ENCODE measurements at places on chromosomes 3 and 15. TPM values are rescaled to one million over a fixed set of nuclear protein-coding genes. Genes with fewer than 3 reads are reported as not detected.

DNA sequence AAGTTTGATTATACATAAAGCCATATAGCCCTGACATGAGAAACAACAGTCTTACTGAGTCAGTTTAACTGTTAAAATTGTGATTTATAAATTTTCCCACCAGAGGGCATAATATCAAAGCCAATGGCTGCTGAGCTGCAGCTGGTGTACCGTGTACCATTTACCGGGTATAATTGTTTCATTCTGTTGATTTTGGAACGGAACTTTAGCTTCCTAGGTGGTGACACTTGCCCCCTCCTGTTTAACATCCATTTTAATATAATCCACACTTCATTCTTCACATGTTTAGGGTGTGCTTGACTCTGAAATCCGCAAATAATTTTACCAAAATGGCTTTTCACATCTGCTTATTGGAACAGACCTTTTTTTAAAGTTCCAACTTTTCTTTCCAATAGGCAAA is 72.8 kb downstream of the SLC9A9 start:
- DNase-seq, result peak; percentile 14

DNA sequence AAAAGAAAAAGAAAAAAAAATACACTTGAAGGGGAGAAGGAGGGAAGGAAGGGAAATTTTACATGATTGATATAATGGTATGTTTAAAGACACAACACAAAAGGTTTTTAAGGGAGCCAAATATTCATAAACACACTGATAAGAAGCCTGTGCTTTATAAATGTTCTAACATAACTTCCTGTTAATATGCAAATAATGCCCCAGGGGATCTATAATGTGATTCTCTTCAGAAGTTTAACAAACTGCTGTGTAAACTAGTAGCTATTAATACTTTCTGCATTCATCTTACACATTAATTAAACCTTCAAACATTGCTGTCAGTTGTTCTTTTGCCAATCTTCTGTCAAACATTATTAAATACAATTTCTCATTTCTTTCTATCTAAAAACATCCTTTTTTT is 231.6 kb downstream of the TJP1 start:
- no peak for DNase-seq

GRCh38 chr3:122893754-122894668 is 99.1 kb downstream of the SLC49A4 start:
- no peak for DNase-seq

DNA sequence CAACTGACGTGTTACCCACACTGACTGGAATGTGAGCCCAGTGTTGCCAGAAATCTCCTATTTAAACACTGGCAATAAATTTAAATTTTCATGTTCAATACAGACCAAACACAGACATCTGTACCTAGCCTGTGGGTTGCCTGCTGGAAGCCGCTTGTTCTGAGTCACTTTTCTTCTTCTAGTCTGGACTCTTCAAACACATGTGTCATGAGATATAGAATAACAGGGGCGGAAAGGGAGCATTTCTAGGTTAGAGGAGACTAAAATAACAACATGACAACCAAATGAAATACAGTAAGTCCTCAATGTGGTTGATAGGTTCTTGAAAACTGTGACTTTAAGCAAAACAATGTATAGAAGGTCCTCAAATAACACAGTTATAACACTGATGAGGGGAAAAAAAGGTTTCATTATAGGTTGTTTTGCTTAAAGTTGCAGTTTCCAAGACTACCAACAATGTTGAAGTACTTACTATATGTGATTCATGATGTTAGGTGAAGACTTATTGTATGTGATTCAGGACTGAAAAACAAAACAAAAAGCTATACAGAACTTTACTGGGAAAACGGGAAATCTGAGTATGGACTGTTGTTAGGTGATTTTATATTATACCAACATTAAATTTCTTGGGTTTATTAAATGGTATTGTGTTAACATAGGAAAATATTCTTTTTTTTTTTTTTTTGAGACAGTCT is 63.1 kb downstream of the PRKAR2A start:
- no peak for DNase-seq

GRCh38 chr3:32457971-32458471 is 44.6 kb downstream of the CMTM6 start:
- DNase-seq, result peak; percentile 59

VPS18 gene
- total RNA-seq, result 6.2 TPM

GRCh38 chr3:50294089-50294488 is 1.9 kb upstream of the IFRD2 start:
- DNase-seq, result no peak

- DNase-seq, result peak; percentile 40
These were observed 2.7 kb downstream of the MSL2 start for GRCh38 chr3:136193278-136194054.

CPN2 gene
- total RNA-seq, result not detected

DNA sequence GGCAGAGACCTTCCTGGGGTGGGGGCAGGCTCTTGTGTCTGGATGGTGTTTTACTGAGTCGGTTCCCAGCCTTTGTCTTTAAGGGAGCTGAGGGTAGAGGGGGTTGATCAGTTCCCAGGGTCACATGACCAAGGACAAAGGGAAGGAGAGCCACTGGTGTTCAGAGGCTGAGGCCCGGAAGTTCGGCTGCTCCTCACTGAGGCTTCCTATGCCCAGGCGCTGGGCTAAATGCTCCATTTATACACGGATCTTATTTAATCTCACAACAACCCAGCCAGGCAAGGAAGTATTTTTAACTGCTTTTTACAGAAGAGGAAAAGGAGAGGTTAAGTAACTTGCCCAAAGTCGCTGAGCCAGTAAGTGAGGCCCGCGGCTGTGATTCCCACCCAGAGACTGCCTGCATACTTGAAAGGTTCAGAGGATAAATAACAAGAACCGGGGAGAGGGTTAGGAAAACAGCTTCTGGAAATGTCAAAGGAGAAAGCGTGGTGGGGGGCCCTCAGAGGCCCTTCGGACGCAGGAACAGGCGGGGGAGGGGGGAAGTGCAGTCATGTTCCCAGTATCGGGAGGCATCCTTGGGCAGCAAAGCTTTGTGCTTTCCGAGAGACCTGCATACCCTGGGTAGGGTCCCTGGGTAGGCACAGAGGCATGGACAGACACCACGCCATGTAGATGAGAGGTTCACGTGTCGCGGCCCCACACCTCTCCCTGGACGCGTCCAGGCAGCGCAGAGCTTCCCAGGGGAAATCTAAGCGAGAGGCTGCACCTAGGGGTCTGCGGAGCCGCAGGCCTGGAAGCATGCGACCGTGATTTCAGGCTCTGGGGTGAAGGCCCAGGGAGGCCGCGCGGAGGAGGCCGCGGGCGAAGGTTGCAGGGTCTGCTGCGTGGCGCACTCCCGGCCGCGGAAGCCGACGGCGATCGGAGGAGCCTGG is 21.3 kb downstream of the EPHB3 start:
- no peak for DNase-seq

FEZF2 gene
- total RNA-seq, result not detected

- no peak for DNase-seq
These were observed 115.9 kb downstream of the EEFSEC start for GRCh38 chr3:128269006-128269775.

IL20RB gene
- 1.1 TPM for total RNA-seq

DNA sequence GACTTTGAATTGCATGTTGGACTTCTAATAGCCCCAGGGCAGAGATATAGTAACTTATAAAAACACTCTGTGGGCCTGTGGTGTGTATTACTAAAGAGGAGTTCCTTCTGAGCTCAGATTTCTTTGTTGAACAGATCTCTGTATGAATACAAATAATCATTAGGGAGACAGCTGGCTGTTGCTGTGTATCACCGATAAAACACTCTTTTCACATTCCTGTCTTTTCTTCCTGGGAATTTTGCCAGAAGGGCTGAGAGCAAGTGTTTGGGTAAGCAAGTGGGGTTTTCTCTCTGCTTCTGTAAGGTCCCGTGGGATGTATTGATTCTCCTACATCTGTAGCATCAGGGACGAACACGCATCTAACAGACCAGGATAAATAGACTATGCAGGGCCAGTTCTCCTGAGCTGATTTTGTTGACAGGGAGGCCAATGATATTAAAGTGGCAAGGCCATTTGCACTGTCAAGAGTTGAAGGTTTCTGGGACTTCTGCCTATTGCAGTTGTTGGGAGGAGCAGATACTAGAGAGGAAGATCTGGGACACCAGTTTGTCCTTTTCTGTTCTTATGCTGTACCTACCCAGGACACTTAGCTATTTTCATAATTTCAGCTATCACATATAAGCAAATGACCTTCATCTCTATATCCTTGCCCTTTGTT is 225.9 kb upstream of the CD96 start:
- no peak for DNase-seq

DNA sequence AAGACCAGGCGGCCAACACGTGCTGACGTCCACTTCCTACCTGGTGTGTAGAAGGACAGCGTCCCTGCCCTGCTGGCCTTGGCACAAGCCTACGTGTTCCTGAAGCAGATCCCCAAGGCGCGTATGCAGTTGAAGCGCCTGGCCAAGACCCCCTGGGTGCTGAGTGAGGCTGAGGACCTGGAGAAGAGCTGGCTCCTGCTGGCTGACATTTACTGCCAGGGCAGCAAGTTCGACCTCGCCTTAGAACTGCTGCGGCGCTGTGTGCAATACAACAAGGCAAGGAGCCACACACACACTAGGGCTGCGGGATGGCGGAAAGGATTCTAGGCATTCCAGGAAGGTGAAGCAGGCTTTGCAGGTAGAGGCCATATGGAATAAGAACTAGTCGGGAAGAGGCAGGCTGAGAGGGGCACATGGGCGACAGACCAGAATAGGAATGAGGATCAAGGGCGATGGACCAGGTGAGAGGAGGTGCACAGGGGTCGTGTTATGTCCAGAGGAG is 15.9 kb downstream of the CSRNP1 start:
- DNase-seq, result no peak

DNA sequence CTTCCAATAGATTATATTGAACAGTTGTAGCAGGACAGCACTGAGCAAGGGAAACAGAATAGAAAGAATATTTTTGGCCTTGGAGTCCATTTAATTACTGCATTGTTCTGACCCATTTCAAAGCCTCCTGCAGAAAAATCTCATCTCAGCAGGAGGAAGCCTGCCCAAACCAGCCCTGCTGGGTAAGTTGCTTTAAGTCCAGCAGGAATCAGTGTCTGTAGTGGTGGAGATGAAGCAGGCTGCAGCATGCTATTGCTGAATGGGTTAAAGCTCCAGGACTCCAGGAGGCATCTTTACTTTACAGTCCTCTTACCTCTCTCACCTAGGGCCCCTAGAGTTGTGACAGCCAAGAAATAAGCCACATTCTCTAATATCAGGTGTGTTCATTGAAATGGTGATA is 380.3 kb upstream of the THBS1 start:
- DNase-seq, result no peak

ILDR1 gene
- 0.11 TPM for total RNA-seq

DNA sequence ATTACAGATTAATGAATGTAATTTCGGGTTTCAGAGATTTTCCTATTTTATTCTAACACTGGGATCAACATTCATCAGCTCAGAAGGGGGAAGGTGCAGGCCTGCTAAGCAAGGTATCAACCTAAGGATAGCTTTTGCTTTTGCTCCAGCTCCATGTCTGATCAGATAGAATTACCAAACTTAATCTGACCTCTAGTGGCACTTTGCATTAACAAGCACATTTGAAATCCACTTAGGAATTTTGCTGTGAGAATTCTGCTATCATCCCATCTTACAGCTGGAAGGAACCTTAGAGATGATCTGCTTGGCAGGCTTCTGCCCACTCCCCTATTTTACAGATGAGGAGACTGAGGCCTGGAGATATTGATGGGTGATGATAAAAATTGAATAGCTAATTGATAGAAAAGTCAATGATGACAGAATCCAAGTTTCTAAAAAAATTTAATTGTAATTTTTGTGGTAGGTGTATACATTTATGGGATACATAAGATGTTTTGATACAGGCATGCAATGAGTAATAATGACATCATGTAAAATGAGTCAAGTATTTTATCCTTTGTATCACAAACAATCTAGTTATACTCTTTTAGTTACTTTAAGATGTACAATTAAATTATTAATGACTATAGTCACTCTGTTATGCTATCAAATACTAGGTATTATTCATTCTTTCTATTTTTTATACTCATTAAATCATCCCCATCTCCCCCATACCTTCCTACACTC is 209.2 kb upstream of the ZPLD1 start:
- DNase-seq, result no peak

DNA sequence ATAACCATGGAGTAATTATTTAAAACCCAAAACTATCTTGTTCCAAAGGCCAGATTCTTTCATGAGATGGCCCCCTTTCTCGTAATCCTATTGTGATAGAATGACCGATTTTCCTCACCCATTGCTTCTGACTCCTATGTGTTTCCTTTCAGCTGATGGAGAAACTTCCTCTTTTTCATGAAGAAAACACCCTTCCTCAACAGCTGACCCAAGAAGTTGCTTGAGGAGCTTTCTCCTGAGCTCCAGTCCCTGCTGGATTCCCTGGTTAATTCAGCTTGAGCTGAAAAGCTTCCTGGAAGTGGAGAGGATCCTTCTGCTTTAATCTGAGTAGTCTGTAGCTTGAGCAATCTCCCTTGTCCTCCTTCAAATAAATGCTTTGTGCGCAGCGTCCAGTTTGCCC is 75.0 kb downstream of the BFSP2 start:
- no peak for DNase-seq

BNC1 gene
- total RNA-seq, result not detected

DNA sequence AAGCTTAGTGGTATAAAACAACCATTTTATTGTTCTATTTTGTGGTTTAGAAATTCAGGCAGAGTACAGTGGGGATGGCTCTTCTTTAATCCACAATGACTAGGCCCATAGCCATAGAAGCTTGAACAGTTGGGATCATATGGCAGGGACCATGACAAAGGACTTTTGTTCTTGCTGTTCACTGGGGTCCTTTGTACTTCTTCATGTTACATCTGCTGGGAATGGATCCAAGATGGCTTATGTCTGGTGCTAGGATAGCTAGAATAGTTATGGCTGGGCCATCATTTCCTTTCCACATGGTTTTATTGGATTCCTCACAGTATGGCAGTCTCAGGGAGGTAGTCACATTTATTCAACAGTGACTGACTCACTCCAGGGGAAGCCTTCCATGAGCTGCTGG is 427.9 kb upstream of the AGTR1 start:
- DNase-seq, result no peak

DNA sequence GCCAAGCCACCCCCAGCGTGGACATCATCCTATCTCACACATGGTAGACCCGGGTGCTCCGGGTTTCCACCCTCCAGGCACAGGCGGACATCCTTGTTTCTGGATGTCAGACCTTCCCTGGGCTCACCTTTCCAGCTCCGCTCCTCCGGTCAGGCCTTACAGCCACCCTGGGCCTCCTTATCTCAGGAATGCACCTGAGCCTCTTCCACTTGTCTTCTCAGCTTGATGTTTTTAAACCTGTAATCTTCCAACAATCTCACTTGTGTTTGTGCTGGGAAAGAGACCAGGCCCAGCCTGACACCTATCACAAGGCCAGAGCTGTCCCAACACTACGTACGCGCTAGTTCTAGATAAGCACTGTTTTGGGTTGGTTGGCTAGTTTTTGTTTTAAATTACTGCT is 53.9 kb downstream of the NIPA2 start:
- no peak for DNase-seq

- no peak for DNase-seq
These were observed 35.5 kb downstream of the LEO1 start for GRCh38 chr15:51936105-51936478.

DNA sequence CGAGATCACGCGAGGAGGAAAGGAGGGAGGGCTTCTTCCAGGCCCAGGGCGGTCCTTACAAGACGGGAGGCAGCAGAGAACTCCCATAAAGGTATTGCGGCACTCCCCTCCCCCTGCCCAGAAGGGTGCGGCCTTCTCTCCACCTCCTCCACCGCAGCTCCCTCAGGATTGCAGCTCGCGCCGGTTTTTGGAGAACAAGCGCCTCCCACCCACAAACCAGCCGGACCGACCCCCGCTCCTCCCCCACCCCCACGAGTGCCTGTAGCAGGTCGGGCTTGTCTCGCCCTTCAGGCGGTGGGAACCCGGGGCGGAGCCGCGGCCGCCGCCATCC is 1.1 kb upstream of the SETD5 start:
- peak; percentile 91 for DNase-seq

- no peak for DNase-seq
These were observed 258.1 kb upstream of the ROPN1 start for GRCh38 chr3:124250053-124250452.
